Jurkat, Clone E6-1 (cell line): ENCODE measurements at places on chromosomes 2 and 18.

- no peak for DNase-seq
These were observed 6.3 kb downstream of the B3GNT2 start for GRCh38 chr2:62202019-62202722.

- DNase-seq: no peak
These were observed 1282.5 kb downstream of the SUCLG1 start for GRCh38 chr2:83176539-83176938.

- DNase-seq: no peak
These were observed 138.6 kb downstream of the LOXHD1 start for GRCh38 chr18:46518438-46518837.

DNA sequence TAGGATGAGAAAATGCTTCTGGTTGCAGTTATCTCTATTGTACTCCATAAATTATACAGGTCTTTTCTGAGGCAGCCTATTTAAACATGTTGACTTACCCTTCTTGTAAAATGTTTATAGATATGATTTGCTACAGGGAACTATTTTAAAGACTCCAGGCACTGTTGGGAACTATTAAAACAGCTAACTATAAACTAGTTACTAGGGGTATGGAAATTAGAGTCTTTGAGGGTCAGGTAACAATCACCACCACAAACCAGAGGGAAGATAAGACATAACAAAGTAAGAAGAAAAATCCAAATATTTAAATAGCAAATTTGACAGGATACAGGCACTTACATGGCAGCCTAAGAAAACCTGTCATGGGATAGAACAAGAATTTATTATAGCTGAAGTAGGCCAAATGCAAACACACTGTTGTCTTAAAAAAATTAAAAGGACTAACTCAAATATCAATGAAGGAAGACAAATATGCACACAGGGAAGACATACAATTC is 251.0 kb upstream of the CWC22 start:
- no peak for DNase-seq

DNA sequence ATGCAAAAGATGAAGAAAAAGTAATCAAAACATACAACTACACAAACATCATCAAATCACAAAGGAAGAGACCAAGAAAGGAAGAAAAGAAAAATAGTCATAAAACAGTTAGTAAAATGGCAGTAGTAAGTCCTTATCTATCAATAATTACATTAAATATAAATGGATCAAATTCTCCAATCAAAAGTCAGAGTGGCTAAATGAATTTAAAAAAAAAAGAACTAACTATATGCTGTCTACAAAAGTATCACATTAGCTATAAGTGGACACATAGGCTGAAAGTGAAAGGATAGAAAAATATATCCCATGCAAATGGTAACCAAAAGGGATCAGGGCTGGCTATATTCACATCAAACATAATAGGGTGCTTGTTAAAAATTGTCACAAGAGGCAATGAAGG is 116.5 kb downstream of the NOL4 start:
- DNase-seq: no peak

DNA sequence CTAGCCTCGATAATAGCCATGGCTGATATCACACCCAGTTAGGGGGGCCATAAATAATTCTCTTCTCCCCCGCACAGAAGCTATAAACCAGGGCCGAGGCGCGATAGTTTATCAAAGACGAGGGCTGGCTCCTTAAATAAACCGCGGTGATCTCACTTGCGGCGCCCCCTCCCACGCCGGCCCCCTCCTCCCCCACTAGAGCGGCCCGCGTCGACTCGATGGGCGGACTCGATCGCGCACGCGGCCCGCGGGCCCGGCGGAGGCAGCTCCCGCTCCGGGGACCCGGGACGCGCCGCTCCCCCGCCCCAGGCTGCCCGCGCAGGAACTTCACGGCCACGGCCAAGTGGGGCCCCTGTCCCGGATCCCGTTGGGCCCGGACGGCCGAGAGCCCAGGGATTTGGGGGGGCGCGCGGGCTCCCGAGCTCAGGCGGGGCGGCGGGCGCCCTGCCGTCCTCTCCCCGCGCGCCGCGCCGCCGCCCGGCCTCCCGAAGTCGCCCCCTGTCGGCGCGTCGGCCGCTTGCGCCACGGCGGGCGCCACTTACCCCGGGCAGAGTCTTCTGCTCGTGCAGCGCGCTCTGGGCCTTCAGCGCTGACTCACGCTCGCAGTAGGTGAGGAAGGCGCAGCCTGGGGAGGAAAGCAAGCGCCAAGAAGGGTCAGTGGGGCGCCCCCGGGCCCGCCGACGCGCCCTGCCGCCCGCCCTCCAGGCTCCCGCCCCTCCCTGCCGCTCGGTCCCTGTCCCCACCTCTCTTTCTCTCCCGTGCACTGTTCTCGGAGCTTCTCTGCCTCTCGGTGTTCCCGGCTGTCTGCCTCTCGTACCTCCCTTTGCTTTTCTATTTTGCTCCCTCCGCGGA is 80.4 kb downstream of the CELF4 start:
- no peak for DNase-seq

DNA sequence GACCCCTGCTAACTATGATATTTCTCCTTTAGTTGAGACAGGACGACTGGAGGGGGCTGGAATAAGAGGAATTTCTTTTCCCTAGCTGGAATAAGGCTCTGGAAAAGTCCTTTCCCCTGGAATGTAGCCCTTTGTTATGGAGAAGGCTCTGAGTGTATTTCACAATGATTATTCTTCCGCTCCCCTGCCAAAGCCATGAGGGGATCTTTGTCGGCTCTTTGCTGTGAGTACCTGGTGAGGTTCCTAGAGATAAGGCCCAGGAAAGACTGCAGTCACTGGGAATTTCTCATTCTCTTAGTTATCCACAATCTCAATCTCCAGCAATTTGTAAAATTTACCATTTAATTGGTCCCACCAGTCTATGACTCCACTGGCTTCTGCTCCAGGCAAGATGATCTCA is 340.2 kb upstream of the HNRNPA3 start:
- no peak for DNase-seq

- DNase-seq: no peak
These were observed 78.2 kb downstream of the ZEB2 start for GRCh38 chr2:144441711-144442141.

GRCh38 chr2:200496696-200497095 is 13.2 kb downstream of the KCTD18 start:
- DNase-seq: no peak

- DNase-seq: no peak
These were observed 266.2 kb downstream of the FBXO15 start for GRCh38 chr18:73881396-73881917.

DNA sequence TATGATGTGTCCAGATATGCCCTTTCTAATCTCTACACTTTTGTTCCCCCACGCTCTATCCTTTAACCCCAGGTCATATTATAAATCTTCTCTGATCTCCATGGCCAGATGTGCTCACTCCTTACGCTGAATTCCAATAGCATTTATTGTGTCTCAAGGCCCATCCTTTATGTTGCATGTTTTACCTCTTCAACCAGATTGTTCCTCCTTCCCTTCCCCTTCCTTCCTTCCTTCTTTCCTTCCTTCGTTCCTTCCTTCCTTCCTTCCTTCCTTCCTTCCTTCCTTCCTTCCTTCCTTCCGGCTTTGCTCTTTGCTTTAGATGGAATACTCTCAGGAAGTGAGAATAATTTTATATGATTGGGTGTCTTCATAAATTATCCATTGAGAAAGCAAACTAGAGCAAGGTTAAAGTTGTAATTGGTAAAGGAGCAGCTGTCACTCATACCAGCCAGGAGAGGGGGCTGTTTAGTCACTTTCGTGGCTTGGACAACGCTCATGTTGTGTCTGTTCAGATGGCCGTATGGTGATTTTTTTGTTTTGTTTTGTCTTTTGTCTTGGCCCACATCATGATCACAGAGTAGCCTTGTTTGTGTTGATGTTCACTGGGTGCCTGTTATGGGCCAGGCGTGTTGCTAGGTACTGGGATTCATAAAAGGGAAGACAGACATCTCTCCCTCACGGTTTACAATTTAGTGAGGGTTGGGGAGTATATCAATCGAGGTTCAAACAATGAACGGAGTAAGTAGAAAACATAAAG is 68.0 kb downstream of the DAW1 start:
- DNase-seq: peak; percentile 29

- no peak for DNase-seq
These were observed 125.8 kb downstream of the OSBPL6 start for GRCh38 chr2:178320011-178320585.

DNA sequence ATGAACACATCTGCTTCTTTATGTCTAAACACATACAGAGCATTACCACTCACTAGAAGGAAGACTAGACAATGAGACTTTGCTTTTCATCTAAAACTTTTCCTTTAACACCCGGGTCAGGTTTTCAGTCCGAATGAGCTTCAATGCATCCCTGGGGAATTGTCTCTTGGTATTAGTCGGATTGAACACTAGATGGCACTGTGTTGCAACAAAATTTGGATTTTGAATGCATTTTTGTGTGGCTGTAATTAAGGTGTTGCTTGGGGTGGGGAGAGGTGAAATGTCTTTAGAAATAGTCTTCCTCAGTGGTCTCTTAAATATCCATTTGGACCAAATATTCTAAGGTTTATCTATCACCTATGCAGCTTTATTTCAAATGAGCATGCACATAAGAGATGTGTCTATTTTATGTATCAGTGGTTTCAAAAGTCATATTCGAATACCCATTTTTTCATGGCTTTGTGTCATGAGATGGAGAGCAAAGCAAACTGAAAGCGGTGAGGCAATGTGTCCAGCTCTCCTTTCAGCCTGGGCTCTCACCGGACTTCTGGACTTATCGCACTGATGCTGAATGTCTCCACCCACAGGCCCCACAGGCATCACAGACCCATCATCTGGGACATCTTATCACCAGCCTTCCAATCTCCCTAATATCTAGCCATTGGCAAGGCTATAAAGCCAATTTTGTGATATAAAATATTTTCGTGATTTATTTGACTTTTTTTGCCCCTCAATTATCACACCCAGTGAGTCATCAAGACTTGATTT is 510.3 kb downstream of the RNF144A start:
- DNase-seq: peak; percentile 48

- no peak for DNase-seq
These were observed 4.8 kb downstream of the TMEM200C start for GRCh38 chr18:5890331-5891183.

DNA sequence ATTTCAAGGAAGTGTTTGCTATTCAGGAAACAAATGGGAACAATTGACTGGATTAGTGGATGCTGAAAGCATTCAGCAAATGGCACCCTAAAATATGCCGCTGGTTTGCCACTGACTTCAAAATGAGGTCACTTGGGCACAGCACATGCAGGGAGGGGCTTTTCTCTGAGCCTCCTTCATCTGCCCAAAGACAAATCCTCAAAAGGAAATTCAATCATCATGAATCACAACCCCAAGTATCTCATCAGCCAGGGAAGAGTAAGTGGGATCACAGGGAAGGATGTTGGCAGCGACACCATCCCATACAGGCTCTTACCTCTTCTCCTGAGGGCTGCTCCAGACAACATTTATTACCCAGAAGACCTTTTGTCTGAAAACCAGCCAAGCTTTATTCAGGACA is 14.4 kb upstream of the SP140L start:
- no peak for DNase-seq

DNA sequence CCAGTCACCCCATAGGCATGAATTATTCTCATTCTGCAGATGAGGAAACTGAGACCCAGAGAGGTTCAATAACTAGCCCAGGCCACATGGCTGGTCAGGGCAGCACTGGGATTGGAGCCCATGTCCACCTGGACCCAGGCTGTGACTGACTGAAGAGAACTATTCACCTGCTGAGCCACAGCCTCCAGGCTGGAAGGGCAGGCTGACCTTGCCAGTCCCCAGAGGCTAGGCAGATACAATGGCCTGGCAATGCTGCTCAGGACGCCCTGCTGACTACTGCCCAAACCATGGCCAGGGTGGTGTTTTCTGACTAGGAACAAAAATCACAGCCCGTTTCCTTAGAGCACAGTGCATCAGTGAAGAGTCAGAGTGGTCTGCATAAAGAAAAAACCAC is 36.8 kb downstream of the HS6ST1 start:
- no peak for DNase-seq

DNA sequence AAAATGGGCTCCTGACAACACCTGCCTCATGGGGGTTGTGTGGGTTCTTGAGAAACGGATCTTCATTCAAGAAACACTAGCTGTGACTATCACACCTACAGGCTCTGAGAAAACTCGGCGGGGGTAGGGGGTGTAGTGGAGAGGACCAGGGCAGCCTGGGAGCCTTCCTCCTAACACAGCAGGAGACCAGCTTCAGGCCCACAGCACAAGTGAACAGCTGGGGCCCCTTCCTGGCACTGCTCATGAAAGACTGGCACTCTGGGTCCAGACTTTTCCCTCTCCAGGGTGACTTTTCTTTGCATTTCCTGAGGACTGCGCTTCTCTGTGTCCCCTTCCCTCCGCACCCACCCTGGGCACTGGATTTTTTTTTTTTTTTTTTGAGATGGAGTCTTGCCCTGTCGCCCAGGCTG is 7.2 kb upstream of the SEMA4C start:
- no peak for DNase-seq

DNA sequence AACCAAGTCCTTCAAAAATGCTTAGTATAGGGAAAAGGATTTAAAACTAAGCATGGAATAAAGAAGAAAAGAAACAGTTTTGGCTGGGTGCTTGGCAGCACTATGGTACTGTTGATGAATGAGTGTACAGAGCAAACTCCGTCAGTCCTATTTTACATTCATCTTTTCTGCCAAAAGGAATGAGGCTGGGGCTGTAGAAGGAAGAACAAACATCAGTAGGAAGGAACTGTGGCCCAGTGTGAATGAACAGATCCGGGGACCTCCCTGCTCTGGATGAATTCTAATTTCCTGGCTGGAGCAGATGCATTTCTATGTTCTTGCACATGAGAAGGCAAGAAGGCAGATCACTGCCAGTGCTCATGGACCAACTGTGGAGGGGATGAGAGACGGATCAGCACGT is 474.0 kb upstream of the MEIS1 start:
- DNase-seq: no peak

- DNase-seq: no peak
These were observed 34.5 kb upstream of the LRRC30 start for GRCh38 chr18:7196421-7196820.

DNA sequence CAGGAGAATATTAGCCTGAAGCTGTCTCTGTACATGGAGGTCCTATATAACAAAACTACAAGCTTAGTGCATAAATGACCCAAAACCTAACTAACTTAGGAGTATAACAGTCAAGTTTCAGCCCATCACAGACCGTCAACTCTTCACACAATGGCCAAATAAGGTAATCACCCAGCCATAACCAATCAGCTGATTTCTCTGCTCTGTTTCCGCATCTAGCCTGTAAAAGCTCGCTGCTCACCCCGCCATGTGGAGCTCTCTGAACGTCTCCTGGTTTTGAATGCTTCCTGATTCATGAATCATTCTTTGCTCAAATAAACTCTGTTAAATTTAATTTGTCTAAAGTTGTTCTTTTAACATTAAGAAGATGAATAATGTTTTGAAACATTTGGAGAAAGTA is 593.6 kb downstream of the TMX3 start:
- DNase-seq: peak; percentile 15

GRCh38 chr2:205864491-205864890 is 182.2 kb downstream of the NRP2 start:
- no peak for DNase-seq

- DNase-seq: no peak
These were observed 101.4 kb downstream of the WDPCP start for GRCh38 chr2:63486861-63487290.

GRCh38 chr2:20599861-20600461 is 50.9 kb downstream of the HS1BP3 start:
- DNase-seq: no peak

- DNase-seq: no peak
These were observed 5.3 kb downstream of the MAP4K3 start for GRCh38 chr2:39431592-39432316.
